ENCODE measurements at places on chromosomes 6 and 20.

GRCh38 chr20:16675001-16675564 lies 54.7 kb upstream of the SNRPB2 start:
- no peak for DNase-seq

- no peak for DNase-seq
Observed at GRCh38 chr20:60586269-60587050, 628.2 kb downstream of the CDH26 start.

- DNase-seq = no peak
Observed at GRCh38 chr6:151722342-151722741, 85.1 kb upstream of the ESR1 start.

DNA sequence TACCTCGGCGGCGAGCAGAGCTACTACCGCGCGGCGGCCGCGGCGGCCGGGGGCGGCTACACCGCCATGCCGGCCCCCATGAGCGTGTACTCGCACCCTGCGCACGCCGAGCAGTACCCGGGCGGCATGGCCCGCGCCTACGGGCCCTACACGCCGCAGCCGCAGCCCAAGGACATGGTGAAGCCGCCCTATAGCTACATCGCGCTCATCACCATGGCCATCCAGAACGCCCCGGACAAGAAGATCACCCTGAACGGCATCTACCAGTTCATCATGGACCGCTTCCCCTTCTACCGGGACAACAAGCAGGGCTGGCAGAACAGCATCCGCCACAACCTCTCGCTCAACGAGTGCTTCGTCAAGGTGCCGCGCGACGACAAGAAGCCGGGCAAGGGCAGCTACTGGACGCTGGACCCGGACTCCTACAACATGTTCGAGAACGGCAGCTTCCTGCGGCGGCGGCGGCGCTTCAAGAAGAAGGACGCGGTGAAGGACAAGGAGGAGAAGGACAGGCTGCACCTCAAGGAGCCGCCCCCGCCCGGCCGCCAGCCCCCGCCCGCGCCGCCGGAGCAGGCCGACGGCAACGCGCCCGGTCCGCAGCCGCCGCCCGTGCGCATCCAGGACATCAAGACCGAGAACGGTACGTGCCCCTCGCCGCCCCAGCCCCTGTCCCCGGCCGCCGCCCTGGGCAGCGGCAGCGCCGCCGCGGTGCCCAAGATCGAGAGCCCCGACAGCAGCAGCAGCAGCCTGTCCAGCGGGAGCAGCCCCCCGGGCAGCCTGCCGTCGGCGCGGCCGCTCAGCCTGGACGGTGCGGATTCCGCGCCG lies 994 bp downstream of the FOXC1 start:
- DNase-seq = no peak

- DNase-seq = no peak
Observed at GRCh38 chr6:112113431-112113830, 26.0 kb downstream of the FAM229B start.

DNA sequence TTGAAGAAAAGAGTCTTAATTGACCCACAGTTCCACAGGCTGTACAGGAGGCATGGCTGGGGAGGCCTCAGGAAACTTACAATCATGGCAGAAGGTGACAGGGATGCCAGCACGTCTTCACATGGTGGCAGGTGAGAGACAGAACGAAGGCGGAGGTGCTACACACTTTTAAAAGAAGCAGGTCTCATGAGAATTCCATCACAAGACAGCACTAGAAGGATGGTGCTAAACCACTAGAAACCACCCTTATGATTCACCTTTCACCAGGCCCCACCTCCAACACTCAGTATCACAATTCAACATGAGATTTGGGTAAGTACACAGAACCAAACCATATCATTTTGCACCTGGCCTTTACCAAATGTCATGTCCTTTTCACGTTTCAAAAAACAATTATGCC lies 20.9 kb downstream of the TAGAP start:
- no peak for DNase-seq

DNA sequence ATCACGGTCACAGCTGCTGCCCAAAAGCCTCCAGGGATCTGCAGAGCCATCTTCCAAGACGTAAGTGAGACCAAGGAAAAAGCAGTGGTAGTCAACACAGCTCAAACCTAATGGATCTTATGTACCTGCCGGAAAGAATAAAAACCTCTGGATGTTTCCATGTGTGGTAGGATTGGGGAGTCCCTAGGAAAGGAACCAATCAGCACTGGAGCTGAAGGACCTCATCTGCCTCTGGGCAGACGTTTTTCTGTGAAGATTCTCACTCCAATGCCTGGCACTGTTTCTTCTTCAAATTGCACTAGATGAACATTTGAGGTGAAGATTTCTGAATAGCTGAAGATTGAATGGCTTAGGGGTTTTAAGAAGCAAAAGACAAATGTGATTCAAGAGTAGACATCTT lies at the start of gene HLA-DQB2:
Gene HLA-DQB2, minus strand, starts transcription at position 112 of the 400 bp plus-strand sequence. Its CDS starts 62 bp downstream, at position 50.
- no peak for DNase-seq

- DNase-seq = no peak
Observed at GRCh38 chr6:26607434-26608230, 10.9 kb downstream of the ABT1 start.

DNA sequence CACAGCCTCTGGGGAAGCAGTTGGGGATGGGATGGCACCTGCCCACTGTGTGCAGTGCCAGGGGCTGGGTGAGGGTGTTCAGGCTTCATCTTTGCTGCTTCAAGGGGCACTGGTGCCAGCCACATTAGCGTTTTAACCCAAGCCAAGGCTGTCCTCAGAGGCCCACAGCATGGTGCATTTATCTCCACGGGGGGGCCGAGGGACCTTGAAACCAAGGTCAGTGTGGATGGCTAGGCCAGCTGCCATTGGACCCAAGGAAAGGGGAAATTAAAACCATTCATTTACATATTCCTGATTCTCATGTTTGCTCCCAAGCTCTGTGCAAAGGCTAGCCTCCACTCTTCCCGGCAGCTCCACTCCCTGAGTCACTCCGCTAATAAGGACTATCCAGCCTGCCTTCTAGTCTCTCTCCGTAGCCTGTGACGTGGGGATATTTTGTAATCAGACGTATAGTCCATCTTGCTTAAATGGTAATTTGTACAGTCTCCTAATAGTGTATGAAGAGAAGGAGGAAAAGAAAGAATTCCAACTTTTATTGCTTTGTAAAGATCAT lies 197.1 kb downstream of the CDH4 start:
- DNase-seq = no peak

DNA sequence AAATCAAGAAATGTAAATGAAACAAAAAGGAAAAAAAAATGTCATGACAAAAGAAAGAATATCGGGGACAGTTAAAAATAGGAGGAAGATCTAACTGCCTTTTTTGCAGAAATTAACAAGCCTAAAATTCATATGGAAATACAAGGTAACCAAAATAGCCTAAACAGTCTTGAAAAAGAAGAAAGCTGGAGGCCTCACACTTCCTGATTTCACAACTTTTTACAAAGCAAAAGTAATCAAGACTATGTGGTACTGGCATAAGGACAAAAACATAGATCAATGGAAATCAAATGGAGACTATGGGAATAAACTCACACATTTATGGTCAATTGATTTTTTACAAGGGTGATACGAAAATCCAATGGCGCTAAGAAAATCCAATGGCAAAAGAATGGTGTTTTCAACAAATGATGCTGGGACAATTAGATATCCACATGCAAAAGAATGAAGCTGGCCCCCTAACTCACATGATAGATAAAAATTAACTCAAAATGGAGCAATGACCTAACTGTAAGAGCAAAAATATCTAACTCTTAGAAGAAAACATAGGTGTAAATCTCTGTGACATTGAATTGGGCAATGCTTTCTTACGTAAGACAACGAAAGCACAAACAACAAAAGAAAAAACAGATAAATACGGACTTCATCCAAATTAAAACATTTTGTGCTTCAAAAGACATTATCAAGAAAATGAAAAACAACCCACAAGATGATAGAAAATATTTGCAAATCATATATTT lies 24.5 kb downstream of the MAP3K5 start:
- DNase-seq = no peak

DNA sequence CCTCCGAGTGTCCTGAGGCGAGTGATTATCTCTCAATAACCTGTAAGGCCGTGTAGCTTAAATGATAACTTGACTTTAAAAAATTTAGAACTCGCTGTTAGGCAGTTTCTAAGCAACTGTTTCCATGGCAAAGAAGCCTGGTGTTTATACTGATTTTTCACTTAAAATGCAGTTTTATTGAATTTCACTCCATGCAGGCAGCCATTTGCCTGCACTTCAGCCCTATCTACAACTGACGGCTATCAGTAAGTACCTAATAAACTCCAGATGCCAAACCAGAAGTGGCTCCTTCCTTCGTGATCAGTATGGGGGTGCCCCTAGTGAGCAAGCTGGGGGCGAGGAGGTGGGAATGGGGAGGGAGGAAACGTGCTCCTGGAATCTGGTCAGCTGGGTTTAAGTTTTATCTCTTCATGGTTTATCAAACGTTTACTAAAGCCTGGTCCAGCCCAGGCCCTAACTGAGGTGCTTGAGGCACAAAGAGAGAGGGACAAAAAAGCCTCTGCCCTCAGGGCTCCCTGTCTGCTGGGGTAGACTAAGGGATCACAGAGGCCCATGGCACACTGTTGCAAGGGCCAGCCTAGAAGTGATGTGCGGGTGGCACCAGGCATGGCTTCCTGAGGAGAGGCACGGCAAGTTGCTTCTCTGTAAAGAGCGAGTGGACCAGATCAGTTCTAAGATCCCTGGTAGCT lies 45.5 kb downstream of the TTI1 start:
- DNase-seq = no peak

- no peak for DNase-seq
Observed at GRCh38 chr6:56040889-56041301, 165.5 kb upstream of the BMP5 start.

DNA sequence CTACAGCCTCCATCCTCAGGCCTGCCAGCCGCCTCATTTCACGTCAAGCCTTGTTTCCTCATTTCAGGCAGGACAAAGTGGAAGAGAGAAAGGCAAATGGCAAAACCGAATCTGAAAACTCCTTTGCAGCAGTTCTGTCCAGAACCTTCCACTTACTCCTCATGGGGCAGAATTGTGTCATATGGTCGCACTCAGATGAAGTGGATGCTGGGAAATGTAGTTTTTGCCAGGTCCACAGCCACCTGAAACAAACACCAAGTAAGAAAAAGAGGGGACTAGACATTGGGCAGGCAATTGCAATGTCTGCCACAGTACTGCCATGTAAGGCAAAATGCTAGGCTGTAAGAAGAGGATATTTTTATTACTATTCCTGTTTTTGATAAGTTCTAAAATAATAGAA lies 44.9 kb downstream of the ISM1 start:
- DNase-seq = no peak

- no peak for DNase-seq
Observed at GRCh38 chr20:5090191-5090590, 29.6 kb downstream of the PCNA start.

GRCh38 chr6:169293196-169293595 lies 39.5 kb upstream of the THBS2 start:
- no peak for DNase-seq
